Chondrocyte (in vitro differentiated cells): ENCODE measurements at places on chromosomes 12 and 14.

GRCh38 chr12:99146730-99147129 lies 500.8 kb upstream of the GARIN6 start:
- DNase-seq = no peak
- no peaks in the 10 kb centered on the region for H3K36me3 ChIP-seq
- H3K27ac ChIP-seq = no peak overlapping the region
- H3K4me3 ChIP-seq = no peak overlapping the region
- no peaks in the 10 kb centered on the region for H3K4me1 ChIP-seq

DNA sequence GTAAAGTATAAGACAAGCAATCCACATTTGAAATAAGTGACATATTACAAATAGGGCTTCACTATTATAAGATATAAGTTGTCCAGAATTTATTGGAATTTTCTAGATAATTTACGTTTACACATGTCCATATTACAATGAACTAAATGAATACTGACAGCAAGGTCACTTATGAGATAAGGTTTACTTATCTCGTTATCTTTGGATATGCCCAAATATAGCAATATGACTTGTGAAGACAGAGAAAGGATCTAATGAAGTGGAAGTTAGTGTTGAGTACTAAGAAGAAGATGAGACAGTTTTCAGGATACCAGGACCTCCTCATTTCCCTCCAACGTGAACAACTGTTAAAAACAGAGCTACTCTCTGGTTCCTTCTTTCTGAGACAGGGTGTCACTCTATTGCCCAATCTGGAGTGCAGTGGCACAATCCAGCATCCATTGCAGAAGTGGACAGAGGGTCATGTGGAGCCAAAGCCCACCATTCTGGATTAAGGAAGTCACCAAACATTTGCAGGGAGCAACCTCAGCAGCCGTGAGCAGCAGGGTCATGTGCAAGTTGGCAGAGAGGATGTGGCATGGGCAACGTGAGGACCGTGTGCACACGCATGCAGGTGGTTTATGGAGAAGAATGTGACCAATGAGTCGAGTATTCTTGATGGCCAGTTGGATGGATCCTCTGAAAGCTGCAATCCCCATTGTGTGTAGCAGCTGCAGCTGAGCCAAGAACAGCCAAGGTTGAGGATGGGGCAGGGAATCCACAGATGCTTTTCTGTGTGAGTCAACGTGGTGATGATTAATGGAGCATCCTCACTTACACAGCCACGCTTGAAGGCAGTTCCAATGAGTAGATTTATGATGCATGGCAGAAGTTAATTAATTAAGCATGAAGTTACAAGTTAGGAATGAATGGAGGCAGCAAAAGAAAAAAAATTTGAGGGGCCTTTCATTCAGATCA lies 111.0 kb downstream of the BICD1 start:
- no peaks in the 10 kb centered on the region for H3K4me1 ChIP-seq
- H3K4me3 ChIP-seq = no peak overlapping the region
- DNase-seq = no peak
- H3K27ac ChIP-seq = no peak overlapping the region
- H3K27me3 ChIP-seq = no peaks in the 10 kb centered on the region

DNA sequence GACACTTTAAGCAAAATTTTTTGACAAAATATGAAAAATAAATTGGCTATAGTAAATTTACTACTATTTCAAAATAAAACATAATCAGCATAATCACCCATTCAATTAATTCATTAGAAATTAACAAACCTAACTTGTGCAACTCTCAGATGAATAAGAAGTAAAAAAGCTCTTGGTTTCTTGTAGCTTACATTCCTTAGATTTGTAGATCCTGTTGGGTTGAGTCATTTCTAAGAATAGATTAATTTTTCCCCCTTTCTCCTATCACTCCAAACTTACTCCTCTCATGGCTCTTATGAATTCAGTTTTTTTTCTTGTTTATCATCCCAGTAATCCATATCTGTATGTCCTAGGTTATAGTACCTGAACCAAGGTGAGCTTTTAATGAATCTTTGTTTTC lies 230.9 kb upstream of the LRIG3 start:
- DNase-seq = no peak
- peaks cover 13% of the 10 kb centered on the region for H3K36me3 ChIP-seq
- H3K27me3 ChIP-seq = no peaks in the 10 kb centered on the region
- H3K27ac ChIP-seq = peak overlapping the region; percentile 77
- peaks cover 24% of the 10 kb centered on the region for H3K4me1 ChIP-seq

- peaks cover 5% of the 10 kb centered on the region for H3K36me3 ChIP-seq
- no peak for DNase-seq
- H3K4me1 ChIP-seq = peaks cover 29% of the 10 kb centered on the region
- no peak overlapping the region for H3K4me3 ChIP-seq
Measured at GRCh38 chr14:31020834-31021575, 4.4 kb upstream of the AP4S1 start.

DNA sequence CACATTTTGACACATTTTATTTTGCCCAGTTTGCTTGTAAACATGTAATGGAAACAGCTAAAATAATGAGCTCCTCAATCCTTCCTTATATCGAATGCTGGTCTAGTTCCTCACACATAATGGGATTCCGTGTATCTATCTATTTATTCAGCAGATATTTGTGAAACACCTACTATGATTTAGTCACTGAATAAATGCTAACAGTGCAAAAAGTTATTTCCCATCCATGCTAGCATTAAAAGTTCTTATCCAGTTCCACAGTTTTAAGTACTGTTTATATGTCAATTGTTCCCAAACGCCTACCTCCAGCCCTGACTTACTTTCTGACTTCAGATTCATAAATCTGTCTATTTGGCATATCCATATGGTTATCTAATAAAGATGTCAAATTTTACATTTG lies 1788.7 kb upstream of the FLRT2 start:
- DNase-seq = no peak
- H3K4me1 ChIP-seq = no peaks in the 10 kb centered on the region
- no peak overlapping the region for H3K4me3 ChIP-seq

GRCh38 chr14:24849471-24849870 lies 200.5 kb downstream of the STXBP6 start:
- peaks cover 44% of the 10 kb centered on the region for H3K4me1 ChIP-seq
- peak overlapping the region; percentile 58 for H3K27ac ChIP-seq
- DNase-seq = no peak
- H3K27me3 ChIP-seq = no peaks in the 10 kb centered on the region

DNA sequence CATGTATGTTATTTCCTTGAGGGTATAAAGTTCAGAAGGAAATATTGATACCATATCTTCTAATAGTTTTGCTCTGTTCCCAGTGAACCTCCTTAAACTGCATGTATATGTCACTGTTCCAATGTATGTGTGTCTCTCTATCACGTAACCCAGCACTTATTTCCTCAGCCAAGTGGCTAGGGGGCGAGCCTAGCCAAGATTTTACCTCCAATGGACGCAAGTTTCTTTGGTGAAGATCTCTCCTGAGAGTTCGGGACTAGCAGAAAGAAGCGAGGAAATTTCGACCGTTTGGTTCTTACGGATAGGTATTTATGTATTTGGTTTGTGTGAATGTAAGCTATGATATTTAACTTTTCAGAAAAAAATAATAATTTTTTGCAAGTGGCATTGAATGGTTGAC lies 2.5 kb downstream of the SFSWAP start:
- H3K4me3 ChIP-seq = peak overlapping the region; percentile 19
- H3K27me3 ChIP-seq = no peaks in the 10 kb centered on the region
- H3K36me3 ChIP-seq = peaks cover 21% of the 10 kb centered on the region
- no peak overlapping the region for H3K27ac ChIP-seq
- H3K4me1 ChIP-seq = peaks cover 27% of the 10 kb centered on the region

GRCh38 chr14:66398437-66398836 lies 87.7 kb upstream of the CCDC196 start:
- no peak for DNase-seq
- H3K27me3 ChIP-seq = peaks cover 5% of the 10 kb centered on the region
- H3K36me3 ChIP-seq = no peaks in the 10 kb centered on the region

DNA sequence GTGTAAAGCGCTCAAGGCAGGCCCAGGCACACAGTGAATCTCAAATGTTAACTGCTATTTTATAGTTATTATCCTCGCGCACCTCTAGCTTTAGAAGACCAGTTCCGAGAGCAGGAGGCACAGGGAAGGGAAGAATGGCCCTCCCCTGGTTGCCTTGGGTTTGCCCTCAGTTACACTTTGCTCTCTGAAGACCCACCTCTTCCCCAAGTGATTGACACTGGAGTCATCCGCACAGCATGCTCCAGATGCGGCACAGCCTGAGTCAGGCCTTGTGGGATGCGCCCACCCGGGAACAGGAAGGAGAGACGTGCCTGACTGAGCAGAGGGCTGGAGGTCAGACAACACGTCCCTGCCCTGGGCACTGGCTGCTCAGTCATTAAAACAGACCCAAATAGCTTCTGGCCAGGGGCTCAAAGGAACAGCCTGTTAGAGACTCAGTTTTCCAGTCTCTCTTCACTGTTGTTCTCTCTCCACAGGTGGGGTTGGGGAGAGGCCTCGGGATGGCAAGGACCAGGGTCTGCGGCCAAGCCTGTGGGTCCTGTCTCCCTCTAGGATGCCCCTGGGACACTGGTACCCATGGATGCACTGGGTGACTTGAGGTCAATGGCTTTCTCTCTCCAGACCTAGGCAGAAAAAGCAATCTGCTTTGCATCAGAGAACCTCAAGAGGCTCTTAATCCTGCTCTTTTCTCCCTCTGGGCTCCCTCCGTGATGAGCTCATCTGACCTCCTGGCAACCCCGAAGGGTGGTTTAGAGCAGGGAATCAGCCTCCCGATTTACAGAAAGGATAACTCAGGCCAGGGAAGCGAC lies 13.6 kb upstream of the MLXIP start:
- DNase-seq = no peak
- peaks cover 5% of the 10 kb centered on the region for H3K36me3 ChIP-seq
- H3K4me1 ChIP-seq = peaks cover 55% of the 10 kb centered on the region
- H3K27me3 ChIP-seq = no peaks in the 10 kb centered on the region
- H3K27ac ChIP-seq = peak overlapping the region; percentile 98

GRCh38 chr14:57295239-57295638 lies 26.5 kb downstream of the AP5M1 start:
- no peak for DNase-seq
- no peak overlapping the region for H3K4me3 ChIP-seq
- no peaks in the 10 kb centered on the region for H3K27me3 ChIP-seq

DNA sequence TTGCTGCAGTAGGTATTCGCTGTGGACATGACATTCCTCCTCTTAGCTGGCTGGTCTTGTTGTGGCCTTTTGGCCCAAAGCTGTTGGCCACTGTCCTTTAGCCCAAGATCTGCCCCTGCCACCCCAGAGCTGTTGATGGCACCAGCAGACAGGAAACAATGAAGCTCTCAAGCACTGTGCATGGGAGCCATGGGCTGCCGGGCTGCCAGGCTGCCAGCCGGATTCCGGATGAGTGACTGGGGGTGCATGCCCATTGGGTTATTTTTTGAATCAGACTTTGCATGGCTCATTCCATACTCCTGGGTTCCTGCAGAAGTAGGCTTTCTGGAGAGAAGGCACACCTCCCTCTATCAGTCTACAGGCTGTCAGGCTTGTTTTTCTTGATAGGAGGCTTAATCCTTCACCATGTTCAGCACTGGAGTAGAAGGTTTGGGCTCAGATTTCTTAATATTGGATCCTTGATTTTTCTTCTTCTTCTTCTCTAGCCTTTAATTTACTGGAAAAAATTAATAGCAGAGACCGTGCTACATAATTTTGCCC lies 32.4 kb downstream of the MAX start:
- no peaks in the 10 kb centered on the region for H3K27me3 ChIP-seq
- H3K4me1 ChIP-seq = peaks cover 13% of the 10 kb centered on the region
- peaks cover 15% of the 10 kb centered on the region for H3K36me3 ChIP-seq
- H3K4me3 ChIP-seq = no peak overlapping the region
- no peak overlapping the region for H3K27ac ChIP-seq

DNA sequence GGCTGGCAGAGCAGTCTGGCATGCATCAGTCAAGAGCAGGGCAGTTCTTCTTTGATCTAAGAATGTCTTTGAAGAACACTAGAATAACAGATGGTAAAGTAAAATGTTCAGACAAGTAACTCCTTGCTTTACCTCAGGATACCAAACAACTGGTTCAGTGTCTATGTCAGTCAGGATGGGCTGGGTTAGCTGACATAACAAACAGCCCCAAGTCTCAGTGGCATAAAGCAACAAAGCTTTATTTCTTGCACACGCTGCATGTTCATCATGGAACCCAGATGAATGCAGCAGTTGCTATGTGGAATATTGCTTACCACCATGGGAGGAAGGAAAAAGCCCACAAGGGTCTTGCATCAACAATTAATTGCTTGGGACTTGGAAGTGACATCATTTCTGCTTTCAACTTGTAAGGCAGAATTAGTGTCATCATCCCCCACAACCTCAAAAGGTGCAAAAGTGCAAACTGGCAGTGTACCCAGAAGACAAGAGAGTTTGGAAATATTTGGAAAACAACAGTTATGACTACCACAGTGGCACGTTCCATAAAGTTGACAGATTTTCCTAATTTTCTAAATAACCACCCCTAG lies 21.2 kb downstream of the GPRC5D start:
- H3K4me3 ChIP-seq = no peak overlapping the region
- no peaks in the 10 kb centered on the region for H3K27me3 ChIP-seq
- H3K4me1 ChIP-seq = peaks cover 16% of the 10 kb centered on the region
- H3K27ac ChIP-seq = no peak overlapping the region
- H3K36me3 ChIP-seq = no peaks in the 10 kb centered on the region
- DNase-seq = no peak

- no peak overlapping the region for H3K4me3 ChIP-seq
- peaks cover 17% of the 10 kb centered on the region for H3K4me1 ChIP-seq
- H3K27ac ChIP-seq = no peak overlapping the region
- H3K27me3 ChIP-seq = peaks cover 38% of the 10 kb centered on the region
- H3K36me3 ChIP-seq = no peaks in the 10 kb centered on the region
Measured at GRCh38 chr12:5060958-5061357, 17.3 kb downstream of the KCNA5 start.

DNA sequence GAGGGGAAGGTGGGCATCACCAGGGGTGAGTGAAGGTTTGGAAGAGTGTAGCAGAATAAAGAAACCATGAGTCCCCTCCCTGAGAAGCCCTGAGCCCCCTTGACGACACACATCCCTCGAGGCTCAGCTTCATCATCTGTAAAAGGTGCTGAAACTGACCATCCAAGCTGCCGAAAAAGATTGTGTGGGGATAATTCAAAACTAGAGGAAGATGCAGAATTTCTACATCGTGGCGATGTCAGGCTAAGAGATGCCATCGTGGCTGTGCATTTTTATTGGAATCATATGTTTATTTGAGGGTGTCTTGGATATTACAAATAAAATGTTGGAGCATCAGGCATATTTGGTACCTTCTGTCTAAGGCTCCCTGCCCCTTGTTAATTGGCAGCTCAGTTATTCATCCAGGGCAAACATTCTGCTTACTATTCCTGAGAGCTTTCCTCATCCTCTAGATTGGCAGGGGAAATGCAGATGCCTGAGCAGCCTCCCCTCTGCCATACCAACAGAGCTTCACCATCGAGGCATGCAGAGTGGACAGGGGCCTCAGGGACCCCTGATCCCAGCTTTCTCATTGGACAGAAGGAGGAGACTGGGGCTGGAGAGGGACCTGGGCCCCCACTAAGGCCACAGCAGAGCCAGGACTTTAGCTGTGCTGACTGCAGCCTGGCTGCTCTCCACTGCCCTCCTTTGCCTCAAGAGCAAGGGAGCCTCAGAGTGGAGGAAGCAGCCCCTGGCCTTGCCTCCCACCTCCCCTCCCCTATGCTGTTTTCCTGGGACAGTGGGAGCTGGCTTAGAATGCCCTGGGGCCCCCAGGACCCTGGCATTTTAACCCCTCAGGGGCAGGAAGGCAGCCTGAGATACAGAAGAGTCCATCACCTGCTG lies 7.0 kb downstream of the SERPINA1 start:
- no peak overlapping the region for H3K4me3 ChIP-seq
- no peak for DNase-seq
- no peak overlapping the region for H3K27ac ChIP-seq
- H3K27me3 ChIP-seq = peaks cover 11% of the 10 kb centered on the region
- H3K36me3 ChIP-seq = no peaks in the 10 kb centered on the region

GRCh38 chr14:36173161-36173560 lies 3.4 kb downstream of the PTCSC3 start:
- no peak overlapping the region for H3K4me3 ChIP-seq
- DNase-seq = no peak
- peaks cover 16% of the 10 kb centered on the region for H3K27me3 ChIP-seq
- no peak overlapping the region for H3K27ac ChIP-seq
- no peaks in the 10 kb centered on the region for H3K36me3 ChIP-seq
